CD4-positive, CD25-positive, alpha-beta regulatory T cell (primary cell): ENCODE measurements at places on chromosomes 1 and 21.

DNA sequence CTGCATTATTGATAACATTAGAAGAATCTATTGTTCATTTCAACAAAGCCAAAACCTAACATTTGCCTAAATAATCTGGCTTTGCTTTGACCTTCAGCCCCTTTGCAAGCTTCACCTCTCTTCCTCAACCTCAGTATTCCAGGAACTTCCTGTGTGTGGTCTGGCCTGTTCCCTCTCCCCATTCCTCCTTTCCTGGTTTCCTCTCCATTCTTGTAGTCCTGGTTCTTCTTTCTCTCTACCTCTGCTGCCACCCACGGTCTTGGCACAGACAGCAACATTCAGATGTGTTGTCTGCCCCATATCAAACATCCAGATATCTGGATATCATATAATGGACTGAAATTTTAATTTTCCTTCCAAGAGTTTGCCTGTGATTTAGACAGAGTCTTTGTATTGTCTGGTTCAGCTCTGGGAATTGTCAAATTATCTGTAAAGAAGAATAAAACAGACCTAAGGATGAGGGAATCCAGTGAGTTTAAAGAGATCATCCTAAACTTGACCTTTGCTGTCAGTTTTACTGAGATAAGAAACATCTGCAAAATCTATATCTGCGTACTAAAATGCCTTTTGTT lies 148.1 kb upstream of the KCTD3 start:
- no peaks in the 10 kb centered on the region for H3K4me1 ChIP-seq
- no peaks in the 10 kb centered on the region for H3K27me3 ChIP-seq
- no peak overlapping the region for H3K4me3 ChIP-seq
- H3K27ac ChIP-seq: no peak overlapping the region
- H3K36me3 ChIP-seq: no peaks in the 10 kb centered on the region

DNA sequence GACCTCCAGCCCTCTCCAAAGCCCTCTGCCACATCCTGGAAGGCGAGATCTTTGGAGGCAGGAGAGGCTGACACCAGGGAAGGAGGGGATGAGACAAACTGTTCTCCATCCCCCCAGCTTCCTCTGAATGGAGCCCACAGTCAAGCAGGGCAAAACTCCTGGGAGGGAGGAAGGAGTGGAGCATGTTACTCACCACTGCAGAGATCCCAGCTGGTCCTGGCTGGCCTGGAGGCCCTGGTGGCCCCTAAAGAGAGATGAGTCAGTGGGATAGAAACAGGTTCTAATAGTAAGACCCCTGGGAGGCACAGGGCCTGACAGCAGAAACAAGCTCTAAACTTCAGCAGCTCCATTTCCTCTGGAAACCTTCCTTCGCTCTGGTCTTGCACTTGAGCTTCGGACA lies 14.0 kb upstream of the PEF1 start:
- no peaks in the 10 kb centered on the region for H3K4me1 ChIP-seq
- H3K36me3 ChIP-seq: no peaks in the 10 kb centered on the region
- H3K27me3 ChIP-seq: no peaks in the 10 kb centered on the region

- no peaks in the 10 kb centered on the region for H3K36me3 ChIP-seq
- H3K27me3 ChIP-seq: no peaks in the 10 kb centered on the region
- no peak overlapping the region for H3K27ac ChIP-seq
- no peak overlapping the region for H3K4me3 ChIP-seq
Observed at GRCh38 chr1:47523835-47524215, 86.0 kb downstream of the FOXD2 start.

- H3K4me3 ChIP-seq: no peak overlapping the region
- H3K27me3 ChIP-seq: no peaks in the 10 kb centered on the region
- no peaks in the 10 kb centered on the region for H3K4me1 ChIP-seq
- H3K36me3 ChIP-seq: no peaks in the 10 kb centered on the region
- no peak overlapping the region for H3K27ac ChIP-seq
Observed at GRCh38 chr21:18759267-18759666, 355.7 kb upstream of the TMPRSS15 start.

GRCh38 chr1:95068956-95069709 lies 3.6 kb downstream of the ALG14 start:
- no peak for DNase-seq
- H3K27me3 ChIP-seq: no peaks in the 10 kb centered on the region
- H3K4me1 ChIP-seq: peaks cover 12% of the 10 kb centered on the region
- H3K27ac ChIP-seq: no peak overlapping the region

GRCh38 chr1:33185541-33185940 lies 3.7 kb upstream of the TRIM62 start:
- H3K27ac ChIP-seq: no peak overlapping the region
- H3K36me3 ChIP-seq: no peaks in the 10 kb centered on the region
- H3K27me3 ChIP-seq: peaks cover 15% of the 10 kb centered on the region
- no peak for DNase-seq
- peaks cover 13% of the 10 kb centered on the region for H3K4me1 ChIP-seq

- DNase-seq: no peak
- no peaks in the 10 kb centered on the region for H3K27me3 ChIP-seq
- peaks cover 49% of the 10 kb centered on the region for H3K36me3 ChIP-seq
- H3K27ac ChIP-seq: no peak overlapping the region
- H3K4me1 ChIP-seq: no peaks in the 10 kb centered on the region
Observed at GRCh38 chr1:31627930-31628559, 10.6 kb downstream of the HCRTR1 start.

DNA sequence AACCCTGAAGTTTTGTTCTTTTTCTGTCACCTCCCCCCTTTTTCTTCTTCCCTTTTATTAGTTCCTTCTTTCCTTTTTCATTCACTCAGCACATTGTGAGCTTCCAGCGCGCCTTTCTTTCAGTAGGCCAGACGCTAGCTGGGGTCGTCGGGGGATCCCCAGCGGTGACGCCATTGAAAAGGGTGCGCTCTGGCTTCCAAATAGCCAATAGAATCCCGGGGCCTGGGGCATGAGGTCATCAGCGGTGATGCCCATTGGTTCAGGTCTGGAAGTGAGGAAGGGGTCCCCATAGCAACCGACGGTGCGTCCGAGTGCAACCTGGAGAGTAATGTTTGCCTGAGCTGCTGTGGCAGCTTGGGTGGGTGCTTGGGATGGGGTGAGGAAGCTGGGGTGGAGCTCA lies 6.9 kb upstream of the EFNA3 start:
- no peak overlapping the region for H3K27ac ChIP-seq
- no peaks in the 10 kb centered on the region for H3K27me3 ChIP-seq
- no peak for DNase-seq
- peaks cover 9% of the 10 kb centered on the region for H3K36me3 ChIP-seq
- peaks cover 22% of the 10 kb centered on the region for H3K4me1 ChIP-seq

DNA sequence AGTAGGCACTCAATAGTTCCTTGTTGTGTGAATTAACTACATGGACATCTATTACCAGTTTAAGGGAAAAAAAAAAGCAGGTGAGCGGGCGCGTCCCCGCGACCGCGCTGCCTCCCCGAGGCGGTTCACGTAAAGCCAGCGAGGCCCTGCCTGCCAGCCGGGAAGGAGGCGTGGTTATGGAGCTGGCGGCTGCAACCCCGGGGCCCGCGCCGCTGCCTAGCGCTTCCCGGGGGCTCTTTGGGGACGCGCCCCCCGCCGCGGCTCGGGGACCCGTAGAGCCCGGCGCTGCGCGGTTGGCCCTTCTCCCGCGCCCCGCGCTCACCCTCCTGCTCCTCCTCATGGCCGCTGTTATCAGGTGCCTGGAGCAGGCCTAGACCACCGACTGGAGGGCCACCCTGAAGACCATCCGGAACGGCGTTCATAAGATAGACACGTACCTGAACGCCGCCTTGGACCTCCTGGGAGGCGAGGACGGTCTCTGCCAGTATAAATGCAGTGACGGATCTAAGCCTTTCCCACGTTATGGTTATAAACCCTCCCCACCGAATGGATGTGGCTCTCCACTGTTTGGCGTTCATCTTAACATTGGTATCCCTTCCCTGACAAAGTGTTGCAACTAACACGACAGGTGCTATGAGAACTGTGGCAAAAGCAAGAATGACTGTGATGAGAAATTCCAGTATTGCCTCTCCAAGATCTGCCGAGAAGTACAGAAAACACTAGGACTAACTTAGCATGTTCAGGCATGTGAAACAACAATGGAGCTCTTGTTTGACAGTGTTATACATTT lies 2.6 kb upstream of the CC2D1B start:
- H3K4me1 ChIP-seq: peaks cover 32% of the 10 kb centered on the region
- peak; percentile 38 for DNase-seq
- H3K27ac ChIP-seq: no peak overlapping the region
- no peaks in the 10 kb centered on the region for H3K27me3 ChIP-seq
- H3K36me3 ChIP-seq: no peaks in the 10 kb centered on the region
- H3K4me3 ChIP-seq: peak overlapping the region; percentile 45

GRCh38 chr1:119874186-119874585 lies 22.1 kb downstream of the ADAM30 start:
- H3K27me3 ChIP-seq: peaks cover 4% of the 10 kb centered on the region
- H3K36me3 ChIP-seq: no peaks in the 10 kb centered on the region
- no peak for DNase-seq
- H3K27ac ChIP-seq: no peak overlapping the region

GRCh38 chr1:181040284-181040865 lies 6.6 kb downstream of the MR1 start:
- no peaks in the 10 kb centered on the region for H3K27me3 ChIP-seq
- no peak overlapping the region for H3K27ac ChIP-seq
- H3K4me1 ChIP-seq: peaks cover 49% of the 10 kb centered on the region

GRCh38 chr1:47449822-47450552 lies 12.1 kb downstream of the FOXD2 start:
- no peak overlapping the region for H3K27ac ChIP-seq
- no peak for DNase-seq
- H3K4me1 ChIP-seq: peaks cover 8% of the 10 kb centered on the region
- H3K27me3 ChIP-seq: peaks cover 49% of the 10 kb centered on the region
- H3K4me3 ChIP-seq: no peak overlapping the region
- no peaks in the 10 kb centered on the region for H3K36me3 ChIP-seq

DNA sequence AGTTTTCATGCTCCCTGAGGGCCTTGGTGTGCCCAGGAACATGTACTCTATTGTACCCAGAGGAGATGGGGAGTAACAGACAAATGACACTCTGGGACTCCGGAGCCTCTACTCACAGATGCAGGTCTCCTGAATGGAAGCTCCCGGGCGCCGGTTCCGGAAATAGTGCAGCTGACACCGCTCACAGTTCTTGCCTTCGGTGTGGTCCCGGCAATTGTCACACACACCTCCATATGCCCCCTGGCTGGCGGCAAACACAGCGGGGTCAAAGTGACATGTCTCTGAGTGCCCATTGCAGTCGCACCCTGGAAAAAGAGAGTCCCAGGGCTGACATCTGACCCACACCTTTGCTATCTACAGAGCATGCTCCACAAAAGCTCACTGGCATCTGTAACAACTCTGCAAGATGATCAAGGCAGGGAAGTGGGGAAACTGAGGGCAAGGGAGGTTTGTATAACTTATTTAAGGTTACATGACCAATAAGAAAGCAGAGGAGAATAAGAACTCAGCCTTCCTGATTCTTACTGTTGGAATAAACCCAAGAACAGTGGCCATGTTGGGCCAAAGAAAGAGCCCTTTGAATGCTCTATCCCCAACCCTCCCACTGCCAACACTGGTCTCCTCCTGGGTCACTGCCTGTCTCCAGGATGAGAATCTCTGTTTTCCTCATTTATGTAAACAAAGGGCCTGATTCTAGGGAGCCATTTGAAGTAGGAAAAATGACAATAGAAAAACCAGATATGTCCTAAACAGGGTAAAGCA lies 22.4 kb downstream of the LAMB3 start:
- no peaks in the 10 kb centered on the region for H3K36me3 ChIP-seq
- no peaks in the 10 kb centered on the region for H3K4me1 ChIP-seq
- no peaks in the 10 kb centered on the region for H3K27me3 ChIP-seq
- no peak overlapping the region for H3K27ac ChIP-seq
- DNase-seq: no peak
- H3K4me3 ChIP-seq: no peak overlapping the region

DNA sequence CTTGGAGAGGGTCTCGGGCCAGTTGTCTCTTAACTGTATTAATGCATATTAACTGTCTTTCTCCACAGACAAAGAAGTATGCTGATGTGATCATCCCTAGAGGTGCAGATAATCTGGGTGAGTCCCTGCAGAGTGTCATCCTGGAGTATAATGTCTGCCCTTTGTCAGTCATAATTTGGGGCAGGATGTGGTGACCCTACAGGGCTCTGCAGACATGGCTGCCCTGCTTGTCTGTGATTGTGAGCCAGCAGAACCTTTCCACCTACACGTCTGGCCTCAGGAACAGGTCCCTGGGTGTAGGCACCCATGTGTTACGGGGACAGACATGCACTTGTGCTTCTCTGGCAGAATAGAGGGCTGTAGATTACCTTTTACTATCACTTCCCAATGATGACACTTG lies 78.4 kb downstream of the UCK2 start:
- H3K4me3 ChIP-seq: no peak overlapping the region
- no peaks in the 10 kb centered on the region for H3K27me3 ChIP-seq
- DNase-seq: peak; percentile 36
- peaks cover 17% of the 10 kb centered on the region for H3K36me3 ChIP-seq
- no peak overlapping the region for H3K27ac ChIP-seq

DNA sequence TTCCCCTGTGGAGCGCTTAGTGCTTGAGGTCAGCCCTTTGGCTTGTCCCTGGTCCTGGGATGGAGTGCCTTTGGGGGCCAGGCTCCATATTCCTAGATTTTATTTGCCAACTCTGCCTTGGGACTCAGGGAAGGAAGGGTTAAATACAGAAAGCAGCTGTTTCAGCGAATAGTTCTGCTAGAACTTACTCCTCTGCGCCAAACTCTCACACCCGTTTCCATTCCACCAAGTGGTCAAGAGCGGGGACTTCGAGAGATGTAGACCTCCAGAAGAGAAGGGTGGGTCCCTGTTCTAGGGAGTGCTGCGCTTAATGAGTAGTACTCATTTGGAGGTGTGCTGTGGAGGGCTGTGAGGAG lies 704 bp upstream of the TOMM40L start:
- DNase-seq: no peak
- H3K36me3 ChIP-seq: peaks cover 16% of the 10 kb centered on the region
- H3K27me3 ChIP-seq: no peaks in the 10 kb centered on the region
- H3K4me3 ChIP-seq: peak overlapping the region; percentile 43

DNA sequence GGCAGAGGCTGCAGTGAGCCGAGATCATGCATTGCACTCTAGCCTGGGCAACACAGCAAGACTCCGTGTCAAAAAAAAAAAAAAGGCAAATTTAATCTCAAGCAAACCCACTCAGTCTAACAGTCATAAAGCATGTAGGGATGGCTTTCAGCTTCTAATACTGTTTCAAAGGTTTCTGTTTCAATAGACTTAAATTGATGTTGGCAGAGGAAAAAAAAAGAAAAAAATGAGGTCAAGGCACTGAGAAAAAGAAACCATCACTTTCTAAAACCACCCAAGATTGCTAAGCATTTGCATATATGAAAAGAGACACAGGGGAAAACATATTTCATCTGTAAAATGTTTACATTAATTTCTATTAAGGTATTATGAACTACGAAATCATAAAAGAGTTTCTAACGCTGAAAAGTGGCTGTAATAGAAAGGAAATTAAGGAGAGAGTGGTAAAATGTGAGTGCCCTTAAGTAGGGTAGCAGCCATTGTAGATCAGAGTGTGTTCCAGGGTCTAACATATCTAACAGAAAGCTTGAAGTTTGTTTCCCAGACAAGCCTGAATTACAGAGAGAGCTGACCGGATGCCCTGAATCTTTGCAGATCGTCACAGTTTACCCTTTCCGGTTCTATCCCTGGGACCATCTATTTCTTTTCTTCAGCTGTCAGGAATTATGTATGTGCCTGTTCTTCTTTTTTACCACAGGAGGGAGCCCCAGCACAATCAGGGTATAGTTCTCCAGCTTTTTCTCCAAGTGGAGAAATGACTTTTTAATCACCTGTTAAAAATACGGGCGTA lies 70.0 kb downstream of the PLD5 start:
- H3K27me3 ChIP-seq: no peaks in the 10 kb centered on the region
- H3K4me3 ChIP-seq: no peak overlapping the region
- H3K4me1 ChIP-seq: no peaks in the 10 kb centered on the region
- H3K27ac ChIP-seq: no peak overlapping the region
- H3K36me3 ChIP-seq: no peaks in the 10 kb centered on the region
